WTC11 (cell line): ENCODE measurements at places on chromosomes 12 and 14. TPM values are rescaled to one million over a fixed set of nuclear protein-coding genes. Genes with fewer than 3 reads are reported as not detected.

The LPAR5 gene
- 0.20 to 0.57 TPM (median 0.48 TPM) in 3 replicates for total RNA-seq

The LALBA gene
- not detected in 3 replicates for total RNA-seq

The TMEM19 gene
- total RNA-seq, result 10.7 to 15.6 TPM (median 11.7 TPM) in 3 replicates

The ALX1 gene
- 0.25 to 0.78 TPM (median 0.74 TPM) in 3 replicates for total RNA-seq
